ENCODE measurements at places on chromosomes 12 and 14. TPM values are rescaled to one million over a fixed set of nuclear protein-coding genes. Genes with fewer than 3 reads are reported as not detected.

GRCh38 chr12:102417055-102417454 lies 63.3 kb downstream of the IGF1 start:
- DNase-seq, result no peak

GRCh38 chr12:43277651-43278540 lies 274.1 kb downstream of the ADAMTS20 start:
- DNase-seq, result no peak

DNA sequence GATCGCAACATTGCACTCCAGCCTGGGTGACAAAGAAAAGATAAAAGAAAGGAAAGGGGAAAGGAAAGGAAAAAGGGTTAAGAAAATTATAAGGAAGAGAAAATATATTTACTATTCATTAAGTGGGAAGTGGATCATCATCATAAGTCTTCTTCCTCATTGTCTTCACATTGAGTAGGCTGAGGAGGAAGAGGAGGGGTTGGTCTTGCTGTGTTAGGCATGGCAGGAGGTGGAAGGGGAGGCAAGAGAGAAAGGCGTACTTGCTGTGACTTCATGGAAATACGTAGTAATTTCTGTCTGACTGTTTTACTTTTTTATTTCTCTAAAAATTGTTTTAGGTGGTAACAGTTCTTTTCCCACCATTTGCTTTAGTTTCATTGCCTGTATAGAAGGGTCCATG lies 26.2 kb downstream of the FAM177A1 start:
- no peak for DNase-seq

GRCh38 chr14:70884595-70885342 lies 22.5 kb upstream of the PCNX1 start:
- DNase-seq, result no peak

DNA sequence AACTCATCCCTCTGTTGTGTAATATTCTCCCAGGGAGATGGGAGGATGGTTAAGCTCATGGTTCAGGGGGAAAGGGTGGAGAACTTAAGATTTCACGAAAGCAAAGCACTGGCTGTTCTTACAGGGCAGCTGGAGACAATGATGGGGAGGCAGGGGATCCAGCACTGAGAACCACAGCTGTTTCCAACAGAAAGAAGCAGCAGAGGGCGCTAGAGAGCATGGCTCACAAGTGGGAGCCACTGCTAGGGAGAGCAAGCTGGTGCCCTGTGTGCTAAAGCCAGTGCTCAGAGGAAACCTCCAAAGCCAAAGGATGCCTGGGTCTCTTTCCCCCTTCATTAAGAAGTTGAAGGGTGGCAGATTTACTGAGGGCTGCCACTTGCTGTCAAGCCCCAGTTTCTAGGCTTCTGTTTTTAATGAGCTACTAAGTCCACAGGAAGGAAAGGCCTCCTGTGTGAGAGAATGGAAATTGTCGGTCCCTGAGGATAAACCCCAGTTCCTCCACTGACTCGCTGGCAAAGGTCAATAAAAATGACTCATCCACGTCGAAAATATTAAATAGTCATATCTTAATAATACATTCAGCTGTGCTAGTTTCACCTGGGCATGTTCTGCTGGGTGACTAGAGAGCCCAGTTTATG lies 199.7 kb downstream of the ANO2 start:
- peak; percentile 70 for DNase-seq

The ACSM4 gene
- total RNA-seq, result not detected
